ENCODE measurements at places on chromosomes 13 and 19. TPM values are rescaled to one million over a fixed set of nuclear protein-coding genes. Genes with fewer than 3 reads are reported as not detected.

DNA sequence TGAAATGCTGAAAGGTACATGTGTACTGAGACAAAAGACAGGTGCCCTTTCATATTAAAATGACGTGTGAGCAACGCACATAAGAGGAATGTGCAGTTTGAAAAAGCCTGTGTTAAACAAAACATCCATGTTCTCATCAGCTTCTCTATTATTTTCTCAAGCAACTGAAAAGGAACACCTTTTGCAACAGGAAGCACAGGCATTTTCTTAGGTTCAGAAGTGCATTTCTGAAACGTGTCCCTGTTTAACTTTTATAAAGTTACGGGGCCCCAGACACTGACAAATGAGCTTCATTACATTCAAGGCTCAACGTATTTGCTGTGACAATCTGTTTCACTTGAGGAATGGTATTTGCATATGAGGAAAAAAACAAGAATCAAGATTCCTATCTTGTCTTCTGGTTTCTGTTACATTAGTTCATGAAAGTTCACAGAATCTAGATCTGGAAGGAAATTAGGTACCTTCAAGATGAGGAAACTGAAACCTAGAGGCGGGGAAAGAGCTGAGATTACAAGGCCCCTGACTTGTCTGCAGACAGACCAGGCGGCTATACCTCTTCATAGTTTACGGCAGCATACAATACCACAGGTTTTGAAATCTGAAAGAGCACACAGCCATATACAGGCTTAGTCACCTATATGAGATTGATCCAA lies 431.7 kb downstream of the KLF12 start:
- no peaks in the 10 kb centered on the region for H3K36me3 ChIP-seq
- H3K27ac ChIP-seq = no peak overlapping the region
- DNase-seq = peak; percentile 21
- peaks cover 9% of the 10 kb centered on the region for H3K4me1 ChIP-seq

GRCh38 chr13:94494026-94494425 lies 14.5 kb upstream of the DCT start:
- H3K27me3 ChIP-seq = no peaks in the 10 kb centered on the region
- no peak for DNase-seq
- no peaks in the 10 kb centered on the region for H3K36me3 ChIP-seq
- H3K4me1 ChIP-seq = no peaks in the 10 kb centered on the region
- no peak overlapping the region for H3K4me3 ChIP-seq

- no peaks in the 10 kb centered on the region for H3K27me3 ChIP-seq
- no peak for DNase-seq
- H3K27ac ChIP-seq = no peak overlapping the region
These were observed 52.5 kb downstream of the ARHGAP35 start for GRCh38 chr19:46913198-46913851.

GRCh38 chr19:16607819-16608218 lies 20.2 kb downstream of the MED26 start:
- H3K27me3 ChIP-seq = no peaks in the 10 kb centered on the region
- H3K4me3 ChIP-seq = no peak overlapping the region
- no peak overlapping the region for H3K27ac ChIP-seq

- H3K4me3 ChIP-seq = no peak overlapping the region
- no peaks in the 10 kb centered on the region for H3K36me3 ChIP-seq
- H3K4me1 ChIP-seq = peaks cover 13% of the 10 kb centered on the region
These were observed 7.6 kb downstream of the TRAPPC6A start for GRCh38 chr19:45170146-45171106.

- no peak for DNase-seq
- no peaks in the 10 kb centered on the region for H3K4me1 ChIP-seq
- H3K36me3 ChIP-seq = no peaks in the 10 kb centered on the region
- H3K27ac ChIP-seq = no peak overlapping the region
- no peaks in the 10 kb centered on the region for H3K27me3 ChIP-seq
- H3K4me3 ChIP-seq = no peak overlapping the region
These were observed 590.8 kb upstream of the SPRY2 start for GRCh38 chr13:80931766-80932165.

HIF3A gene
- total RNA-seq = 0.18 TPM

LILRA2 gene
- total RNA-seq = 1.1 TPM

PIAS4 gene
- 23.2 TPM for total RNA-seq

ANGPTL8 gene
- total RNA-seq = not detected

Data from GM12878 (cell line).